Activated CD4-positive, alpha-beta T cell treated with anti-CD3 and anti-CD28 coated beads, Interleukin-2, amount 10 ng/mL, durations not matched to agents 7 days and 5 days (primary cell): ENCODE measurements at places on chromosomes 7 and 10.
A peak's percentile ranks its signal among the peaks of the same experiment; 100 is the strongest.

- DNase-seq = no peak
- no peaks in the 10 kb centered on the region for H3K27me3 ChIP-seq
- no peak overlapping the region for H3K27ac ChIP-seq
- H3K4me3 ChIP-seq = no peak overlapping the region
Measured at GRCh38 chr10:70319183-70319582, 35.4 kb upstream of the NPFFR1 start.

DNA sequence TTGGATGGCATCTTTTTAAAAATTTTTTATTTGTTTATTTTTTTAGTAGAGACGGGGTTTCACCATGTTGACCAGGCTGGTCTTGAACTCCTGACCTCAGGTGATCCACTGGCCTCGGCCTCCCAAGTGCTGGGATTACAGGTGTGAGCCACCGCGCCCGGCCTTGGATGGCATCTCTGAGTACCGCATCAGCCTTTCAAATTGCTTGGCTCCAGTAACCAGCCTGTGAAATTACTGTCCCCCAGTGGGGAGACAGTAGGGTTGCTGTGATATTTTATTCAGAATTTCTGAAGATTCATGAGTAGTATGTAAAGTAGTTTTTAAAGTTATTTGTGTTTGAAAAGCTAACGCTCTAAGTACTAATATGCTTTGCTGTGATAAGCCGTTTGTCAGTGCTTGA, 1.2 kb downstream of the NUB1 start:
- H3K27ac ChIP-seq = peak overlapping the region; percentile 93
- H3K4me3 ChIP-seq = peak overlapping the region; percentile 86
- no peaks in the 10 kb centered on the region for H3K27me3 ChIP-seq
- DNase-seq = no peak
- H3K4me1 ChIP-seq = peaks cover 44% of the 10 kb centered on the region
- peaks cover 32% of the 10 kb centered on the region for H3K36me3 ChIP-seq

GRCh38 chr10:11856678-11857077, 33.5 kb downstream of the PROSER2 start:
- peaks cover 4% of the 10 kb centered on the region for H3K27me3 ChIP-seq
- no peak overlapping the region for H3K27ac ChIP-seq
- no peaks in the 10 kb centered on the region for H3K4me1 ChIP-seq
- H3K4me3 ChIP-seq = no peak overlapping the region

DNA sequence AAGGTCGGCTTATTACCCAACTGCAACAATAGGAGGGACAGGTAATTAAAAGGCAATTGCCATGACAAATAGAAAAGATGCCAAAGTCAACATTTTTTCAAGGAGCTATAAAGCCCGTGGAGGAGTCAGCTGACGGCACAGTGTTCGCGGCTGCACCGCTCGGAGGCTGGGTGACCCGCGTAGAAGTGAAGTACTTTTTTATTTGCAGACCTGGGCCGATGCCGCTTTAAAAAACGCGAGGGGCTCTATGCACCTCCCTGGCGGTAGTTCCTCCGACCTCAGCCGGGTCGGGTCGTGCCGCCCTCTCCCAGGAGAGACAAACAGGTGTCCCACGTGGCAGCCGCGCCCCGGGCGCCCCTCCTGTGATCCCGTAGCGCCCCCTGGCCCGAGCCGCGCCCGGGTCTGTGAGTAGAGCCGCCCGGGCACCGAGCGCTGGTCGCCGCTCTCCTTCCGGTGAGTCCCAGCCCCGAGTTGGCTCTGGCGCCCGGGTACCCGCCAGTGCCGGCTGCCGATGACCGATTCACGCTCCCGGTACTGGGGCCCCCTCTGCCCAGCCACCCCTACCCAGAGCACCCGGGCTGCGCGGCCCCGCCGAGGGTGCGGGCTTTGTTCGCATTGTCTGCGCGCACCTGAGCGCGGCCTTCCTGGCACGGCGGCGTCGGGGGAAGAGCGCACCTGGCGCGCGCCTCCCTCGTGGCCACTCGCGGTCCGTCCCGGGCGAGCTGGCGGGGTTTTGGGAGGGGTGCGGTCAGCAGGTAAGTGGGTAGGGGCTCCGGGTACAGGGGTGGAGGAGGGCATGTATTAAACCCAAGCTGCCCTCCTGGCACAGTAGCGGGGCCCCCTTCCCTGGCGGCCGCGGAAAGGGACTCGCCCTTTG, at the start of gene VWA2:
TSS of gene VWA2 (plus strand) at position 138 of the 877 bp plus-strand sequence. CDS start 9,460 bp downstream, outside the sequence.
- no peak within 1 kb of the TSS for H3K4me3 ChIP-seq
- H3K27me3 ChIP-seq = peaks cover 72% of the 10 kb centered on the region
- DNase-seq = no peak
- H3K4me1 ChIP-seq = peaks cover 4% of the 10 kb centered on the region
- H3K27ac ChIP-seq = no peak within 1 kb of the TSS

DNA sequence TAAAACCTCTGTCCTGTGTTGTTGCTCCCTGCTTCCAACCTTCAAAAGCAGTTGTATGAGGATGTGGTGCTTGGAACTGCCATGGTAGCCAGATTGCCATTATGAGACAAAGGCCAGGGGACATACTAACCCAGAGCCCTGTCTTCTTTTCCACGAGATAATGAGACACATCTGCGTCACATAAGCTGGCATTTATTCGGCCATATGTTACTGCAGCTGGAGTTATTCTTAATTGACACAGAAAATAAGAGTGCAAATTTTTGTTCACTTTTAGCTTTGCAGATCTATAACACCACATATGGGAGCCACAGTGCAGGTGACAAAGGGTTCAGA, 15.5 kb upstream of the PDLIM1 start:
- H3K4me3 ChIP-seq = no peak overlapping the region
- peaks cover 23% of the 10 kb centered on the region for H3K4me1 ChIP-seq
- peaks cover 13% of the 10 kb centered on the region for H3K27me3 ChIP-seq
- no peak overlapping the region for H3K27ac ChIP-seq

DNA sequence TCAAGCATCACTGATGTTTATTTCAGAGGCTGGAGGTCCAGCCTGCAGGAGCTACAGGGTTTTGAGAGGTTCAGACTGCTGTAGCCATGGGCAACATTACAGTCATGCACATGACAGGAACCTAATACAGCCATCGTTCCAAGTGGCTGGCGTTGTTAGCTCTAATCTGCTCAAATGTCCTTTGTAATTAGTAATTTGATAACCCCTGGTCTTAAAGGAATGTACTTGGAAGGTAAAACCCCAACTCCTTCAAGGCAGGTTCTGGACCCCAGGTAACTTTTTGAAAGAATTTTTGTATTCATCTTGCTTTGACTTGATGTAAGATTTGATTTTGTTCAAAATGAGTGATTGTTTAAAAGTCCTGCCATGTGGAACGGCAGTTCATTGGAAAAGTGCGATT, 34.7 kb upstream of the FOXI2 start:
- no peak overlapping the region for H3K4me3 ChIP-seq
- no peaks in the 10 kb centered on the region for H3K4me1 ChIP-seq
- no peaks in the 10 kb centered on the region for H3K36me3 ChIP-seq
- no peak overlapping the region for H3K27ac ChIP-seq
- DNase-seq = no peak
- no peaks in the 10 kb centered on the region for H3K27me3 ChIP-seq

- H3K4me3 ChIP-seq = no peak overlapping the region
- no peaks in the 10 kb centered on the region for H3K36me3 ChIP-seq
- no peak overlapping the region for H3K27ac ChIP-seq
Measured at GRCh38 chr7:69211739-69212138, 386.5 kb upstream of the AUTS2 start.

DNA sequence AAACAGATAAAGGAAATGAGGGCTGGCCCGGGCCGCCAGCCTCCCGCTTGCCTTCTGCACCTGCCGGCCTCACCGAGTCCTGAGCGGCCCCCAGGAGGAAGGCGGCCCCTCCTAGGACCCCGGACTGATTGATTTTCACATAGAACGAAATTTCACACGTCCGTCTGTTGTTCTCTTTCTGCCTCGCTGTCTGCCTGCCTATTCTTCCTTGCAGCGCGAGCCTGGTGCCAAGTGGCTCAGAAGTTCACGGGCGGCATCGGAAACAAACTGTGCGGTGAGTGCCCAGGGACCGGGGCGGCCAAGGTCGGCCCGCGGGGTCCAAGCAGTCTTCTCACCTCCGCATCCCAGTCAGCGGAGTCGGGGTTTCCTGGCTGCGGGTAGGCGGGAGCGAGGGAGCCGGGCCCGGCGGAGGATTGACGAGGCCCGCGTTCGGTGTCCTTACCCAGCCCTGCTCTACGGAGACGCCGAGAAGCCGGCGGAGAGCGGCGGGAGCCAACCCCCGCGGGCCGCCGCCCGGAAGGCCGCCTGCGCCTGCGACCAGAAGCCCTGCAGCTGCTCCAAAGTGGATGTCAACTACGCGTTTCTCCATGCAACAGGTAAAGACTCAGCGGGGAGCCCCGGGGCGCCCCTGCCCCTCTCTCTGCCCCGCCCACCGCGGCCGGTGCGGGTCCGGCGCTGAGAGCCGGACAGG, 967 bp downstream of the GAD2 start:
- peaks cover 91% of the 10 kb centered on the region for H3K27me3 ChIP-seq
- no peak for DNase-seq
- H3K4me1 ChIP-seq = peaks cover 27% of the 10 kb centered on the region
- H3K36me3 ChIP-seq = no peaks in the 10 kb centered on the region
- H3K4me3 ChIP-seq = no peak overlapping the region

GRCh38 chr10:78513330-78513729, 479.7 kb downstream of the RPS24 start:
- DNase-seq = no peak
- peaks cover 2% of the 10 kb centered on the region for H3K27me3 ChIP-seq
- H3K4me1 ChIP-seq = no peaks in the 10 kb centered on the region
- H3K4me3 ChIP-seq = no peak overlapping the region
- no peaks in the 10 kb centered on the region for H3K36me3 ChIP-seq
- no peak overlapping the region for H3K27ac ChIP-seq

DNA sequence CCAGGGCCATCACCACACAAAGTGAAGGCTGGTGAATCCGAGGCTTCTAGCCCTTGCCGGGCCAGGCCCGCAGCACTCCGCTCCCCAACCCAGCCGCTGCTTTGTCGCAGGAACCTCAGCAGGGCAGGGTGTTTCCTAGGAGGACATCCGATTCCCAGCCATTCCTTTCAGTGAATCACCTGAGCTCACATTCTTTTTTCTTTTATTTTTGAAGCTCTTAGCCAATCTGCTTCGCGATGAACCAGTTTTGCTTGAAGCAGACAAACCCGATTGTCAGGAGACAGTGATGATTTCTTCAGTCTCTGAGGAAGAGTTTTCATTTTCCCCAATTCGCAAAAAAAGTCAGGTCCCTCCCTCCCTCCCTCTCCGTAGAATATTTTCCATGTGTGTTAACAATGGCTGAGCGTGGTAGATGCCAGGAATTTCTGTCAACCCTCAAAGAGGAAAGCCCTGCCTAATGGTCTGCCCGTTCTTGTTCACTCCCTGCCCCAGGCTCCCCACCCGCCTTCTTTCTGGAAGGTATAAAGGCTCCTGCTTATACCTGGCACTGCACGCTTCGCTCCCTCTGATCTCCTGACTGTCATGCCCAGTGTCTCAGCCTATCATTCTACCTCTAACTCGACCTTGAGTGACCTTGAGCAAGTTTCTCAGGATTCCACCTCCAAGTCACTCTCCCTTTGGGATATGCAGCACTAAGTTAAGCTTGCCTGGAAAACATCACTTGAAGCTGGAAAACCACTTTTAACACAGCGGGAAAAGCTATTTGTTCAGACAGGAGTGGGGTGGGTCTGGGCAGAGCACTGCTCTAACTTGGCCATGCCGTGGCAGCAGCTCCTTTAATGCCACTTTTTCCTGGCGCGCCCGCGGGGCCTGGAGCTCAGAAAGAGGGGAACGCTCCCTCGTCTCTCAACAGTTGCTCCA, 35.1 kb downstream of the EGFR start:
- H3K4me3 ChIP-seq = no peak overlapping the region
- no peak overlapping the region for H3K27ac ChIP-seq
- no peaks in the 10 kb centered on the region for H3K36me3 ChIP-seq
- H3K27me3 ChIP-seq = no peaks in the 10 kb centered on the region

DNA sequence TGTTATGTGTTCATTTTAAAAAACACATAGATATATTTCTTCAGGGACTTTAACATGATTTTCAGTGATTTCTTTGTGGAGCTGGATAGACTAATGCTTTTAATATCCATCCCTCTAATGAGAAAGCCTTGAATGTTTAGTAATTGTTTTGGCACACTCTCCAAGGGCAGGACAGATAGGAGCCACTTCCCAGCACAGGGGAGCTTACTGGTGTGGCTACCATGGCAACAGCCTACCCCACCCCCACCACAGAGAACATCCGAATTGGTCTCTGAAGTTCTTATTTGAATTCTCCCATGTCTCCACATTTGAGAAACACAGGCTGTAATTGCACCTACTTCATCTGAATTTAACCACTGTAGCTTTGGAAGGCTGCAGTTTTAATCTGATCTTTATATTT, 87.7 kb downstream of the PRKG1 start:
- no peak overlapping the region for H3K4me3 ChIP-seq
- H3K4me1 ChIP-seq = no peaks in the 10 kb centered on the region
- no peaks in the 10 kb centered on the region for H3K27me3 ChIP-seq

- H3K4me3 ChIP-seq = no peak overlapping the region
- no peaks in the 10 kb centered on the region for H3K4me1 ChIP-seq
- no peaks in the 10 kb centered on the region for H3K27me3 ChIP-seq
- no peak overlapping the region for H3K27ac ChIP-seq
- H3K36me3 ChIP-seq = peaks cover 5% of the 10 kb centered on the region
- no peak for DNase-seq
Measured at GRCh38 chr10:124993736-124994451, 52.0 kb downstream of the ZRANB1 start.

DNA sequence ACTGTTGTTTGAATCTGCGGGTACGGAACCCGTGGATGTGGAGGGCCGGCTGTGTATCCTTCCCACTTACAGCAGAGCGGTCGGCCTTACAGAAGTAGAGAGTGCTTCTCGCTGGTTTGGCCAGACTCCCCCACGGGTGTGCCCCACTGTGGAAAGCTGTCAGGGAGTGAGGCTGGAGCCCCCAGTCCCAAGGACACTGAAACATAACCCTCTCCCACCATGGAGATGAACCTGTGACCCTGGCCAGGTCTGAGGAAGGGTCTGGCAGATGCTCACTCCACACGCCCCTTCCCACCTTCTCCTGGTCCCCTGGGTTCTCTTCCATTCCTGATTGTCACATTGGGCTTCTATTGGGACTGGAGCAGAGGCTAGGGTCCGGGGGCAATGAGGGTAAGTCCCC, 39.6 kb downstream of the TSPAN15 start:
- no peak overlapping the region for H3K4me3 ChIP-seq
- no peaks in the 10 kb centered on the region for H3K4me1 ChIP-seq
- H3K27me3 ChIP-seq = no peaks in the 10 kb centered on the region
- DNase-seq = no peak

- H3K36me3 ChIP-seq = no peaks in the 10 kb centered on the region
- H3K4me3 ChIP-seq = no peak overlapping the region
- H3K4me1 ChIP-seq = no peaks in the 10 kb centered on the region
- no peak for DNase-seq
- H3K27me3 ChIP-seq = no peaks in the 10 kb centered on the region
Measured at GRCh38 chr7:80478683-80479082, 33.2 kb downstream of the GNAT3 start.

- H3K27ac ChIP-seq = no peak overlapping the region
- no peak for DNase-seq
- no peaks in the 10 kb centered on the region for H3K27me3 ChIP-seq
- H3K4me1 ChIP-seq = no peaks in the 10 kb centered on the region
- H3K4me3 ChIP-seq = no peak overlapping the region
- H3K36me3 ChIP-seq = peaks cover 6% of the 10 kb centered on the region
Measured at GRCh38 chr7:2540133-2540532, 15.2 kb downstream of the BRAT1 start.

- peaks cover 3% of the 10 kb centered on the region for H3K27me3 ChIP-seq
- no peak overlapping the region for H3K4me3 ChIP-seq
- H3K36me3 ChIP-seq = no peaks in the 10 kb centered on the region
Measured at GRCh38 chr10:10589540-10590303, 427.9 kb upstream of the CELF2 start.

- H3K27me3 ChIP-seq = peaks cover 3% of the 10 kb centered on the region
- H3K27ac ChIP-seq = no peak overlapping the region
- H3K4me1 ChIP-seq = no peaks in the 10 kb centered on the region
- peak; percentile 57 for DNase-seq
Measured at GRCh38 chr7:74417419-74417971, 36.2 kb upstream of the GTF2IRD1 start.

GRCh38 chr10:59508296-59508695, 145.9 kb upstream of the FAM13C start:
- no peaks in the 10 kb centered on the region for H3K27me3 ChIP-seq
- no peak overlapping the region for H3K4me3 ChIP-seq
- DNase-seq = no peak
- no peak overlapping the region for H3K27ac ChIP-seq
- no peaks in the 10 kb centered on the region for H3K4me1 ChIP-seq
